Activated naive CD4-positive, alpha-beta T cell treated with anti-CD3 and anti-CD28 coated beads, Interleukin-2, amount 50 U/mL, for 16 hours (primary cell): ENCODE measurements at places on chromosomes 7 and 10.

DNA sequence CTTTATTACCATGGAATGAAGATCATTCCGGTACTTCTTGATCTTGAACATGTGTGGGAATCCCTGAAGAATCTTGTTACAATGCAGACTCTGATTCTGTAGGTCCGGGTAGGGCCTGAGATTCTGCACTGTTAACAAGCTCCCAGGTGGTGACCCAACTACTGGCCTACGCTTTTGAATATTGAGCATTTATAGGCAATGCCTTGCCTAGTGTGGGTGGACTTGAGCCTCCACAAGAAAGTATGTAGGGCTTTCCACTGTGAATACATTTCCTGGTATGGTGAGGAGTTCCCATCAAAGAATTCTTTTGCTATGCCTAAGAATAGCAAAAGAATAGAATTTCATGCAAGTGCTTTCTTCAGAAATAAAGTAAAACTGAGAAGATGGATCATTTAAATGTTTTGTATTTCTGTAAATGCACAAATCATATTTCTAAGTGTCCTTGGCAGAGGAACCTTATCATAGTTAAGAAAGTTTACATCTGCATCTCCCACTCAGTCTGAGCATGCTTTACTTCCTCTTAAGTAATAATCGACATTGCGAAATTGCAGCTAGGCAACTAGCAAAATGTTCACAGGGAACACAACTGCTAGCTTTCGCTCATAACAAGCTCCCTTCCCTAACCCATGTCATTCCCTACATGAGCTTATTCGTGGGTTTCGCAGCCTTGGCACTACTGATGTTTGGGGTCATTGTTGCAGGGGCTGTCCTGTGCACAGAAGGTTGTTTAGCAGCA lies 71.4 kb downstream of the AHR start:
- no peak for DNase-seq

- no peak for DNase-seq
Measured at GRCh38 chr7:45084336-45084735, 4.4 kb downstream of the NACAD start.

- DNase-seq = no peak
Measured at GRCh38 chr10:43377424-43377883, 6.0 kb downstream of the FXYD4 start.

DNA sequence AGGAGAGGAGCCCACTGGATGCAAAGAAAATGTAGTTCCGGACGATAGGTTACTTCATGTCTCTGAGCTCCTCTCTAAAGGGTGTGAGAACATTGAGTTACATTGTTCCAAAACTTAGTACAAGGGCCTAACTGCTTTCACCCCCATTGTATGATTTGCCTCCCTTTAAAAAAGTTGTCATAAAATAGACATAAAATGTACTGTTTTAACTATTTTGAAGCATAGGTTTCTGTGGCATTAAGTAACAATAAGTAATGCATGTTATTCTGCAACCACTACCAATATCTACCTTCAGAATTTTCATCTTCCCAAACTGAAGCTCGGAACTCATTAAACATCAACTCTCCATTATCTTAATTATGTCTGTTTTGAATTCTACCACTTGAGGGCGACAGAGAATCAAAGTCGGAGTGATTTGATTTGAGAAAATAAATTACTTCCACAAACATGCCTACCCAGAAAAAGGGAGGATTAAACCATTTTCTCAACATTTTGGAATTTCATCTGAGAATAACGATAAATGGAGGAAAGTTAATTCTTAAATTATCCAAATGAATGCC lies 2.7 kb downstream of the IGFBP1 start:
- no peak for DNase-seq

GRCh38 chr7:11415101-11415500 lies 416.9 kb downstream of the THSD7A start:
- no peak for DNase-seq

- DNase-seq = no peak
Measured at GRCh38 chr10:58350619-58351323, 16.0 kb downstream of the UBE2D1 start.

GRCh38 chr10:124520558-124521428 lies 59.2 kb downstream of the LHPP start:
- DNase-seq = no peak

DNA sequence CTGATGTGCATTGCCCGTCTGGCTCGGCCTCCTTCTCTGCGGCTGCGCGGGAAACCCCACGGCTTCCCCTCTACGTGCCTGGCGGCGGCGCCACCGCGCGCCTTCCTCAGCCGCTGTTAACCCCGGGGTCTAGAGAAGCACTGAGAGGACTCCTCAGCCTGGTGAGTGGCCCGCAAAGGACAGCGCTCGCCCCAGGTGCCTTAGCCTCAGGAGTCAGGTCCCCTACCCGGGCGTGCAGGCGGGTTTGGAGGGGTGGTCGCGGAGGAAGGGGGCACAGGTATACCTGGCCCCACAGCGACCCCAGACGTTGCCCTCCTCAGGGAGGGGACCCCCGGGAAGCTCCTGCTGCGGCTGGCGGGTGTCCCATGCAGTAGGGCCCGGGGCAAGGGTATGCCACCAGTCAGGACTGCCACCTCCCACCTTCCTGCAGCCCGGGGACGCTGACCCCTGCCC lies 51.0 kb downstream of the ARL5B start:
- DNase-seq = no peak

- no peak for DNase-seq
Measured at GRCh38 chr10:74084955-74085354, 65.7 kb downstream of the AP3M1 start.

DNA sequence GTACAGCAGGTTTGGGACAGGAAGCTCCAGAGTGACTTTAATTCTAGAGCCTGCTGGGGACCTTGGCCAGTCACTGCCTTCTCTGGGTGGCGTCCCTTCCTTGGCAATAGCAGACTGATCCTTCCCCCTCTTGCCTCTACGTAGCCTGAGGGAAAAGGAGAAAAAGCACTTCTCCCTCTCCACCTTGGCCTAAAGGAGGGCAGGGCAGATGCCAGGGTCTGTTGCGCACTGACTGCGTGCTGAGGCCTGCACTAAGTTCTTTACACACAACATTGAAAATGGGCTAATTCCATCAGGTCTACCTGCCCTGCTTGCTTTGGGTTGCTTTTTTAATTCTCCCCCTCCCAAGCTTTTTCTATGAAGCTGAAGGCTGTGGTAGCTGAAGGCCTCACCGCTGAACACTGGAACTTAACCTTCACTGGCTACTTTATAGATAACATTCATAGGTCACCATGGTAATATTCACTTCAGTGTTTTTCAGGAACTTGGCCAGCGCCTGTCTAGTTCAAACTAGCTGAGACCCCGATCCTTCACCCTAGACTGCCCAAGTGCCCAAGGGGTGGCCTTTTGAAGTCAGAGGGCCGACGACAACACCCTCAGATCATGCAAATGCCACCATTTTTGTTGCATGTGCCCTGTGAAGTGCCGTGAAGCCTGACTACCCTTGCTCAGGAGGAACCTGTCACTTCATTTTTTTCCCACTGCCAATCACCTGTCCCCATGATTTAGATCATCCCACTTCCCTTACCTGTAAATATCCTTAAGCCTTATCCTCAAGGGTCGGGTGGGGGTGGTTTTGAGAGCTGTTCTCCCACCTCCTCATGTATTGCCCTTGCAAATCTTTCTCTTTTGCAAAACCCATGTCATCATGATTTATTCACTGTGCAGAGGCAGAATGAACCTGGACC lies 28.7 kb downstream of the PRF1 start:
- no peak for DNase-seq

DNA sequence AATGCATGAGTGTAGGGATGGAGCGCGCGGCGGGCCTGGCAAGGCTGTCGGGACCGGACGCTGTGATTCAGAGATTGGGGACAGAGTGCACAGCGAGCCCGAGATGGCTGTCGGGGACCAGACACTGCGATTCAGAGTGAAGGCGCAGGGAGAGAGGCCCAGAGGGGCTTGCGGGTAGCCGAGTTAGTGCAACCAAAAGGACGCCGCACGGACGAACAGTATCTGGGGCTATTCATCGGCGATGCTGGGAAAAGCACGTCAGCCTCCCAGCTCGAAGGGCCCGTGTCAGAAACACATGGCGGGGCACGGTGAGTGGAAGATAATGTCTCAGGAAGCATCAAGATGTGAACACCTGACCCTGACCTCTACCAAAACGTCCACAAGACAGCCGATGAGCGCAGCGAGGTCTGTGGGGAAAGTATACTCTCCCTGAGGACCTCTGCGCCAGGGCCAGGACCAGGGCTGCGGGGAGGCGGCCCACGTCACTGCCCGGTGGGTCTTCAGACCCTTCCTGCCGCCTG lies 215.8 kb downstream of the ZMYND11 start:
- DNase-seq = no peak

GRCh38 chr10:125135771-125136035 lies 24.7 kb downstream of the CTBP2 start:
- DNase-seq = no peak

- DNase-seq = no peak
Measured at GRCh38 chr10:116207690-116208089, 65.3 kb downstream of the GFRA1 start.

- no peak for DNase-seq
Measured at GRCh38 chr10:14904316-14904732, 25.7 kb downstream of the SUV39H2 start.

- no peak for DNase-seq
Measured at GRCh38 chr10:28278842-28279241, 24.0 kb downstream of the MPP7 start.

- DNase-seq = no peak
Measured at GRCh38 chr10:62708569-62708968, 96.0 kb upstream of the ADO start.

DNA sequence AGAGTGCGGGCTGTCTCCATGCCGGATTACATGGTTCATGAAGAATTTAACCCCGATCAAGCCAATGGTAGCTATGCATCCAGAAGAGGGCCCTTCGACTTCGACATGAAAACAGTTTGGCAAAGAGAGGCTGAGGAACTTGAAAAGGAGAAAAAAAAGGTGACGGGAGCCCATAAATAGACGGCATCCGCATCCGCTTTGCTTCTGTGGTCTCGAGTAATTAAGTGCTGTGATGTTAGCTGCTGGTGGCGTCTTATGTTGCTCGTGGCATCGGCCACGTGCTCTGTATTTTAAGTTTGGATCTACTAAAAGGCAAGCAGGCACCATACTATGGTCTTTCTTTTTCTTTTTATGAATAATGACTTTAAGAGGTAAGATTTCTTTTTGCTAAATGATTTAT lies 11.1 kb downstream of the C7orf57 start:
- DNase-seq = no peak

DNA sequence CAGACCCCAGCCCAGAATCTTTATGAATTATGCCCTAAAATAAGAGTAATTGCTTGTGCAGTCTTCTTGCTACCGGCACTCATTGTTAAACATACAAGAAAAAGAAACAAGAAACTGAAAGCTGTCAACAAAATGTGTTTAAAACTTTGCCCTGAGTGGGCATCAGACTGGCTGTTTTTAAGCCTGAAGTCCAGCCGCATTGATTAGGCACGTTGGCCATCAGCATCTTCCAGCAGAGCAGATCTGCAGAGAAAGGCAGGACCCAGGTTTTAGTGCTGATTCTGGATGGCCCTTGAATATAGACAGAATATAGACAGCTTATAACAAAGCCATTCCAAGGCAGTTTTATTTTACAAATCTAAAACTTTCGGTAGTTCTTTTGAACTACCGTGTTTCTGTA lies 102.8 kb downstream of the POLL start:
- no peak for DNase-seq

DNA sequence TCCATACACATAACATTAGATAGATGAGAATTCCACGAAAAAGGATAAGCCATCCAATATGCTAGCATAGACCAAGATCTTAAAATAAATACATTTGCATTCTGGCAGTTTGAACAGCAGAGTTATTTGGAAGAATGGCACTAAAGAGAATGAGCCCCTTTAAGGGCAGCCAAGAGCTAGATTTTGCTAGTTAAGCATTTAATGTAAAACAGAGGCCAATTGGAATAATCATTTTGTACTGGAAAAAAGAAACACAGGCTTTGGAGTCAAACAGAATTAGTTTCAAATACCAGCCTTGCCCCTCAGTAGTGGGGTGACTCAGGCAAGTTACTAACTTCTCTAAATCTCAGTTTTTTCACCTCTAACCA lies 56.2 kb downstream of the LRRTM3 start:
- DNase-seq = no peak

GRCh38 chr7:92827464-92828120 lies 8.8 kb downstream of the CDK6 start:
- no peak for DNase-seq

- no peak for DNase-seq
Measured at GRCh38 chr7:82789883-82790609, 346.5 kb upstream of the CACNA2D1 start.

GRCh38 chr10:62583876-62584615 lies 209.9 kb downstream of the ZNF365 start:
- DNase-seq = no peak
